ENCODE measurements at places on chromosomes 7 and 10.

DNA sequence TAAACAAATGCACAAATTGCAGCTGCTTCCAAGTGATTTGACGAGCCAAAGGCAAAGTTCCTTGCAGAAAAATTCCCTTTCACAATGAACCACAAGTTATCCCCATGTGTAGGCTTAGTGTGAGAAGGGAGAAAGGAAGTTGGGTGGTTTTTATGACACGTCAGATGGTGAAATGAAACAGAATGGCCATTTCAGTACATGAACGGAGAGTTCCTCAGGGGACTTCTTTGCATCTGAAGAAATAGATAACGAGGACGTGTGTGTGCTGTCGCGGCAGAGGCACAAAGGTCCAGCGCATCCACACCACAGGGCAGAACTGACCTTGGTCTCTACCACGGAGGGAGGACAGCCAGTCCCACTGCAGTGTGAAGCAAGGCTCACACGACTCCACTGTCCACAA lies 135.9 kb downstream of the PAXIP1 start:
- no peak for DNase-seq

DNA sequence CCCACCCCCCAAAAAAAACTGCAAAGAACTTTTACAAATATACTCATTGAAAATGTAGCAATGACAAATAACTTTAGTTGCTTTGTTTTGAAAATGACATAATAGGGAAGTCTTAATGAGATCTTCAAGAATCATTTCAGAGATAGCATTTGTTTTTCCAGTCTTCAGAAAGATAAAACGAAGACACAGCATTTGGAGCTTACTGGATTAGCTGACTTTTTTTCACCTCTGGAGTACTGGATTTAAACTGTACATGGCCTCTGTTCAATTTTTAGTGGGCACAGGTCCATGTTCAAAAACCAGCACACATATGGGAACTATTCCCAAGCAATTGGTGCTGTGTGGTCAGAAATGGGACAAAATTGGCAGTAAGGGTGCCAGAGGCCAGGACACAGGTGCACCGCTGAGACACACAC lies 3.9 kb downstream of the RAB11FIP2 start:
- no peak for DNase-seq

DNA sequence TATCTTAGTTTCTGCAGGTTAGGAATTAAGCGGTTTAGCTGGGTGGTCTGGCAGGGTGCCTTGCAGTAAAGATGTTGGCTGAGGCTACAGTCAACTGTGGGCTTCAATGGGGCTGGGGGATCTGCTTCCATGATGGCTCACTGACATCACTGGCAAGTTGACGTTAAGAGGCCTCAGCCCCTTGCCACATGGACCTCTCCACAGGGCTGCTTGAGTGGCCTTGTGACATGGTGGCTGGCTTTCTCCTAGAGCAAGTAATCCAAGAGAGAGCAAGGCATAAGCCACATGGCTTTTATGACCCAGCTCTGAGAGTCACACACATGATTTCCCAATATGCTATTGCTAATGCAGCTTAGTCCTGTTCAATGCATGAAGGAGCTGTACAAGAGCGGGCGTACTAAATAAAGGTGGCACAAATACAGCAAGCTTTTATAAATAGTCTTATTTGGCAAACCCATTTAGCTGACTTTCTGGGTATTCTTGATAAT lies 109.1 kb downstream of the SEPTIN7 start:
- no peak for DNase-seq

DNA sequence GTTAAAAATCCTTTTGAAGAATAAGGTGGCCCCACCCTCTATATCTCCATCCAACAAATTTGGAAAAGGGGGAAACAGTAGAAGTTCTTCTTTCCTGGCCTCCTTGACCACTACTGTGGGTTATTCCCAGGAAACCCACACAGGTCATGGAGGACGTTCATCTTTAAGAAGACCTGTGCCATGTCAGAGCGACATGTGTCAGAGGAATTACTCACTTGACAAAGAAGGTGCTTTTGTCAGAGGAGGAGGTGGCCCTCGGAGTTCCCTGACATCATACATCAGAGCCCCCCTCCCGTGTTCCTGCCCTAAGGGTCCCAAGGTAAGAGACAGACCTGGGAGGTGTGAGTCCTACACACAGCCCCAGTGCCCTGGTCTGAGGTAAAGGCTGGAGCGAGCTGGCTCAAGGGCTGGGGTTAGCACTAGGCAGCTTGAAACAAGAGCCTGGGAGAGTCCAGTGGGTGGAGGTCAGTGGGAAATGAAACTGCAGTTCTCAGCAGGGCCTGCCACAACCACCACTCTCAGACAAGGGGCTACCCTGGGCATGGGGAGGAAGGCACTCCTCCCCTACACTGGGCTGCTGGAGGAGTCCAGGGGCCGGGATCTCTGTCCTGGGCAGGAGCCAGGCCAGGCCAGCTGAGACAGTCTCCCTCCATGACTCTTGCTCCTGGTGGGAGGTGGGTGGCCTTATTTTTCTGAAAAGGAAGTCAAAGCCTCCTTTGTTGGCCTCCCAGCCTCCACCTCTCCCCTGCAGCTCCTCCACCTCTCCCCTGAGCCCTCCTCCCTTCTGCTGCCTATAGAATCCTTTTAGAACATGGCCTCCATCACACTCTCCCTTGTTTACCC lies 21.8 kb upstream of the ZMIZ1 start:
- no peak for DNase-seq

GRCh38 chr7:1890289-1891235 lies 220.5 kb downstream of the ELFN1 start:
- DNase-seq = no peak

- DNase-seq = no peak
Measured at GRCh38 chr10:46536171-46536570, 20.3 kb downstream of the GPRIN2 start.
